ENCODE measurements at places on chromosomes 5 and 9.
A peak's percentile ranks its signal among the peaks of the same experiment; 100 is the strongest.

GRCh38 chr5:151740958-151741373 is 17.5 kb downstream of the ATOX1 start:
- DNase-seq, result peak; percentile 91

- no peak for DNase-seq
Measured at GRCh38 chr5:112371067-112371466, 48.0 kb downstream of the EPB41L4A start.

- DNase-seq, result no peak
Measured at GRCh38 chr5:139763930-139764791, 31.4 kb upstream of the PSD2 start.

DNA sequence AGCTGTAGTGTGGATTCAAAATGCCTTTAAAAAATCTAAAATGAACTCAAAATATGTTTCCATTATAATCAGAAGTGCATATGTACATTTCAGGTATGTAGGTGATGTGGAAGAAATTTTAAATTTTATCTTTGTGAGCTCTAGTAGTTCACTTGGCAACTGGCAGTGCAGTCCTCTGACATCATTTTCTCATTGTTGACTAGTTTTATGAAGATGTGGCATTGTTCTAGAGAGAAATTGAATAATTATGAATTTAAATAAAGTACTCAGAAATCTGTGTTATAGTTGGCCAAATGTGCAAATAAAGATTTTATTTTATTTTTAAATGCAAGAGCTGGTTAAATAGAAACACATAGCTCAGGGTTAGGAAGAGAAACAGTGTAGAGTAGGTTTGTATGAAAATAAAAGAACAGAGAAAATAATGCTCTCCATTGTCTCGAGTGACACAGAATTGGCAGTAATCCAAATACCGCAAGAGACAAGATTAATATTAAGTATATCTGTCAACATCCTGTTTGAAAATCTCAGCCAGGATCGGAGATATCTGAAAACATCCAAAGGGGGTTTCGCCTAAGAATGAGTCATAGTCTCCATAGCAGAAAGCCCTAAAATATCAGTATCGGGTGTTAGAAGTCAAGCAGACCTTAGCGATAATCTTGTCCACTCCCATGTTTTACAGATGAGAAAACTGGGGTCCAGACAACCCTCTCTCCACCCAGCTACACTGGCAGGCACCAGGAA is 189.4 kb downstream of the CCDC192 start:
- peak; percentile 61 for DNase-seq

DNA sequence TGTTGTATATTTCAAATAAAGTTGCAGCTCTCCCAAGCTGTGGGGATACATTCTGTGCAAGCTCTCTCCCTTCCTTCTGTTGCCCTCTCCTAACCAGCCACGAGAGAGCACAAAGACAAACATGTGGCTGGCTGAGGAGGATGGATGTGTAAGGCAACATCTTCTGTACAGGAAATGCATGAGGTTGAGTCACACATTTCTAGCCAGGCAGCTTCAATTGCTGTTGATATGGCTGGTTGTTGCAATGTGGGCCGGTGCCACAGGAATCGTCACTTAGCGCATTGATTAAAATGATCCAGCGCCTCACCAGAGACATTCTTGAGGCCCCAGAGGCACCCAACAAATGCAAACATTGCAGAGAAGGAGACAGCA is 207.1 kb downstream of the ICE1 start:
- DNase-seq, result peak; percentile 50

DNA sequence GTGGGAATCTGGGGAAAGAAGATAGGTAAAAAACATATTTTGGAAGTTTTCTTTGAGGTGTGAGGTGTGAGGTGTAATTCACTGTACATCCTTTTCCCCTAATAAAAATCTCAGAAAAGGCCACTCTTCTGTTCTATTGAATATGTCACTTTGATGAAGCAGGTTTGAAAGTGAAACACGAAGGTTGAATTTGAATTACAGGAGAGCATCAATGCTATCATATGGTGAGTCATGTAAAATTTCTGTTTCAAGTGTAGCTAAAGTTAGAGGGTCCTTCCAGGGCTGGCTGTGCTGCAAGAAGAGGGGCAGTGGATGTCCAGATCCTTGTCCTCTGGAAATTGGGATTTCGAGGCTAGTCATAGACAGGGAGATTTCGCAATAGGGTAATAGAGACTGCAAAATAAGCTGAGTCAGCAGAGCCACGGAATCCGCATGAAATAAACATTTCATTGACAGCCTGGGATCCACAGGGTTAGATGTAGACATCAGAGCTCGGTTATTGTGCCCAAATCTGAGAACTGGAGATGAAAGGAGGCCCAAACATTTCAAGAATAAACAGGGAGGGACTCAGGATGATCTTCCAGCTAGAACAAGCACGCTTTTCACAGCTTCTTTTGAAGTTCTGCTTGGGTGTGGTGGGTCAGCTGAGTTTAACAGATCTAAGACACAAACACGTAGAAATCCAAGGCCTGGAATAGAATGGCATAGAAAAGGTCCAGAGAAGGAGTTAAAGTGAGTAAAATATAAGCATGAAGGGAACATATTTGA is 194.4 kb upstream of the CDKN2B start:
- peak; percentile 36 for DNase-seq

DNA sequence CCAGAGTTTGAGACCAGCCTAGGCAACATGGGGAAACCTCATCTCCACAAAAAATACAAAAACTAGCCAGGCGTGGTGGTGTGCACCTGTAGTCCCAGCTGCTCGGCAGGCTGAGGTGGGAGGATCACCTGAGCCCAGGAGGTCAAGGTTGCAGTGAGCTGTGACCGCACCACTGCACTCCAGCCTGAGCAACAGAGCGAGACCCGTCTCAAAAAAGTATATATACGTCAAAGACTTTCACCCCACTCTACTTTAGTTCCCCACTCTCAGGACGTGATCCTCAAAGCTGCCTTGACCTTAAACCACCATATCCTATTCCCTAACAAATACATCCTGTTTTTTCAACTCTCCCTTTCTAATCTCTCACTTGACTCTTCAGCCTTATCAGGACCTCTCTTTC is 41.0 kb downstream of the PCDHGC5 start:
- no peak for DNase-seq

GRCh38 chr5:14165375-14166106 is 22.4 kb downstream of the TRIO start:
- peak; percentile 49 for DNase-seq

DNA sequence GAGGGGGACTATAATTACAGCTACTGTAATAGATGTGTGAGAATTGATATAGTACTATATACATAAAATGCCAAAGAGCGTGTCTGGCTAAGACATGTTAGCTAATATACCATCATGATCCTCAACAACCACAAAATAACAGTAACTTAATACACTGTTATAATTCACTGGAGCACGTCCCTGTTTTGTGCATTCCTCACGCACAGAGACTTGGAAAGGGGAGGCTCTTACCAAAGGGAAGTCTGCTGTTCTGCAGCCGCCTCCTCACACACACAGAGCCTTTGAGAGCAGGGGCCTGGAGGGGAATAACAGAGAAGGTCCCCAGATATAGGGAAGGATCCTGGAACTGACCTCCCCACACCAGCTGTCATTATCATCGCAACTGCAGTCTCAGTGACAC is 97.3 kb downstream of the ANKRD18A start:
- DNase-seq, result no peak

- DNase-seq, result no peak
Measured at GRCh38 chr5:163384669-163385068, 52.7 kb upstream of the CCNG1 start.

- DNase-seq, result no peak
Measured at GRCh38 chr5:143359869-143360268, 43.6 kb downstream of the NR3C1 start.

GRCh38 chr5:10699987-10700386 is 61.0 kb downstream of the DAP start:
- no peak for DNase-seq

GRCh38 chr5:94906750-94907149 is 288.3 kb downstream of the SLF1 start:
- no peak for DNase-seq

DNA sequence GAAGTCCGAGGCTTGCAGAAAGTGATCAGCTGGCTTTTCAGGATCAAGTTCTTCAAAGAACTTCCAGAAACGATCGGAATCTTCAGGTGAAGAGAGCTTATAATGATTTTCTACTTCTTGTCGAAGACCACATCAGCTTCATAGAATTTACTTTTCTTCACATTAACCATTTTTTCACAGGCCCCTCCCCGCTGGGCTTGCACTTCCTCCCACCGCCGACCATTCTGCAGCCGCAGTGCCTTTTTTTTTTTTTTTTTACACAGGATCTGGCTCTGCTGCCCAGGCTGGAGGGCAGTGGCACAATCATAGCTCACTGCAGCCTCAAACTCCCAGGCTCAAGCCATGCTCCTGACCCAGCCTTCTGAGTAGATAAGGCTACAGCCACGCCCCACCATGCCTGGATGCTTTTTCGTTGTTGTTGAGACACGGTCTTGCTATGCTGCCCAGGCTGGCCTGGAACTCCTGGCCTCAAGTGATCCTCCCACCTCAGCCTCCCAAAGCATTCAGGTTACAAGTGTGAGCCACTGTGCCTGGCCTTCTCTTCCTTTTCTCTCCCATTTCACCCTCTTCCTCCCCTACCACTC is 15.3 kb upstream of the RNF130 start:
- DNase-seq, result no peak

GRCh38 chr9:129245276-129245675 is 67.2 kb upstream of the IER5L start:
- peak; percentile 37 for DNase-seq

- DNase-seq, result peak; percentile 68
Measured at GRCh38 chr5:154860123-154860522, 1.7 kb downstream of the CNOT8 start.

GRCh38 chr5:89064054-89064453 is 181.1 kb upstream of the MEF2C start:
- DNase-seq, result no peak

DNA sequence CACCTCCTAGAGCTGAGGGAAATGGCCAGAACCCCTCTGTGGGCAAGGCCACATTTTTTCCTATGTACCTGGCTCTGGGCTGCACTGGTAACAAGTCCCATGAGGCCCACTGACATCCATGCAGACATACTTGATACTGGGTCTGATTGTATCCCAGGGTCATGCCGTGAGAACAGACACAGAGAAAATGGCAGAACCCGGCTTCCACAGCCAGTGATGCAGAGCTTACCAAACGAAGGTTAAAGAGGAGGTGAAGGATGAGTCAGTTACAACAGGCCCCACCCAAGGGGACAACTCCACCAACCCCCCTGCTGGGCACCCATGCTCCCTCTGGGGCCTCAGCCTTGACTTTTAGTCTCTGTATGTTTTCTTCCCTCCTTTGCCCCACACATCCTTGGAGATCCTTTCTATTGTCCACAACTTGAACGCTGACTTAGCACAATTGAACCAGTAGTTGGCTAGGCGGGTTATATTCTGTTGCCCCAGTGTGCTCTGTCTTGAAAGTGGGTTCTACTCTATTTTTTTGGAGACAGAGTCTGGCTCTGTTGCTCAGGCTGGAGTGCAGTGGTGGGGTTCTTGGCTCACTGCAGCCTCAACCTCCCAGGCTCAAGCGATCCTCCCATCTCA is 93.5 kb downstream of the DAP start:
- no peak for DNase-seq

DNA sequence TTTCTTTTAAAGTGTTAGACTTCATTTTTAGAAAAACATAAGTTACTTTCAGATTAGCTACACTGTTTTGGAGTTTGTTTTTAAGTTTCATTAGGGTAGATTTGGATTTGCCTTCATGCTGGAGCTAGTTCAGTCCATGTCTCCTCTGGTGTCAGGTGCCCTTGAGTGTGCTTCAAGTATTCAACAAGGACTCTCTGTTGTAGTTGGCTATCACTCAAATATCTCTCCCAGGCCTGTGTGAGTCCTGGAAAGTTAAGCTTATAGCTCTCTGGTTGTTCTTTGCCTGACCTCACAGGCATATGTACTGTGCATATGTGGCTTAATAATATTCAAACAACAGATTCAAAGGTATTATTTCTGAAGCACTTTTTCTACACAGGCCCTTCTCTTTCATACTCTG is 45.4 kb downstream of the PTBP3 start:
- DNase-seq, result peak; percentile 18

DNA sequence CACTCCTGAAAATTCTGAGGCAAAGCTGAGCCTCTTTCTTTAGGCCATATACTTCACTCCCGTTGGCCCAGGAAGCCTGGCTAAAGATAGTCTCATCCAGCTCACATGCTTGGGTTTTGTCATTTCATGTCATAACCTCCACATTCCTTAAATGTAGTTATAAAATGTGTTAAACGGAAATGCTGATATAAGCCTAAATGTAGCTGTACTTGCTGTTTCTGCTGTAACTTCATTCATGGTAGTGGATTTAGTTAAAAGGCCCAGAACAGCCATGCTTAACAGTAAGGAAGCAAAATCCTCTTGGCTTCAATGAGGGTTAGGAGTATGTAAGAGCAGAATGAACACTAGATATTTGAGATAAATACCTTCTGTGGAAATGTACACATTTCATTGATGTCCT is 135.8 kb upstream of the TMEM161B start:
- DNase-seq, result no peak

DNA sequence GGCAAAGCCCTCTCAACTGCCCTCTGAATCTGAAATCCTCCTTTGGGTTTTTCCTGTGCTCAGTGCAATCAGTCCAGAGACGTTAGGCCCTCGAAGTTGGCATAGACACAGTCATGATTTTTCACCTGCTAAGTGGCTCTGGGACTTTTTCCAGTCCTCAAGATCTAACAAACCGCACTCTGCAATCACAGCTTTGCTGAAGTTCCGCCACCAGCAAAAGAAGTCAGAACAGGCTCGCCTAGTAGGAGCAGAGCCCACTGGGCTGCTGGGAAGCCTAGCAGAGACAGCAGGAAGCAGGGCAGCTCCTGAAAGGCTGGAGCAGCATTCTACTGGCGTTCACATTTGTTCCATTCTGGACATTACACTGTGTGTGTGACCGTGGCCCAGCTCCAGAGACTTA is 222.8 kb upstream of the KIF2A start:
- DNase-seq, result no peak

DNA sequence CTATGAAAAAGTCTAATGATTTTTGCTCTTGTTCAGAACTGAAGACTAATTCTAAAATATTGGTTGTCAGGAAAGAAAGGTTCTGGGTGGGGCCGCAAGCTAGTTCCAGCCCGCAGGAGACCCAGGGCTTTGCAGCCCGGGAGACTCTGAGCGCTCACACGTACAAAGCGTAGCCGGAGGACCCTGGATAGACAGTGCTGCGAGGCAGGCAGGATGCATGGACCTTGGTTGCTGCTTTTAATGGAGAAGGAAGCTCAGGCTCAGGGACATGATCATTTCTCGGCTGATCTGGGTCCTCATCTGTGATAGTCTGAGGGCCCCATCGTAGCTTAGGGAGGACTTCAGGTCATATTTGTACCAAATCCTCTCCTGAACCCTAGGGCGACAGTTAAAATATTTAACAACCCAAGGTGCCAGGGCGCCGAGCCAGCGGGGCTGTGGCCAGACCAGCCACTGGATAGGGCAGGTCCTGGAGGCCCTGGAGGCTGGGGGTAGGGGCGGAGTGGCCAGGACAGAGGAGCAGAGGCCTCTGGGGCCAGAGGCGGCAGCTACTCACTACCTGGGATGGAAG is 70.1 kb upstream of the UNC5A start:
- DNase-seq, result no peak
